ENCODE measurements at places on chromosomes 2 and 18.

DNA sequence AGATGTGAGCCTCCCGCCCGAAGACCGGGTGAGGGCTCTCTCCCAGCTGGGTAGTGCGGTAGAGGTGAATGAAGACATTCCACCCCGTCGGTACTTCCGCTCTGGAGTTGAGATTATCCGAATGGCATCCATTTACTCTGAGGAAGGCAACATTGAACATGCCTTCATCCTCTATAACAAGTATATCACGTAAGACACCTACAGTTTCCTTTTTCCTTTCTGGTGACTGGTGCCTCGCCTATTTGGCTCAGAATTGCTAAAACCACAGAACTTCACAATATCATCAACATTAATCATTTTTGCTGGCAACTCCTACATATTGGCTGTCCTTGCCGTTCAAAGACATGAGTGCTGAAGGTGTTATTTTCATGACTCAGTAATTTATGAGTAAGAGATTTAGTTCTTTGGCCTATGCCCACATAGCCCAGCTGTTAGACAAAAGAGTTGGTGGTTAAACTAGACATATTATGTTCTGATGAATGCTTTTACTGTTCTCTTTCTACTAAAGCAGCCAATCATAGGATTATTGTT is 2.2 kb downstream of the STAMBP start:
- peaks cover 30% of the 10 kb centered on the region for H3K4me1 ChIP-seq
- peak; percentile 93 for DNase-seq
- H3K36me3 ChIP-seq, result peaks cover 35% of the 10 kb centered on the region
- peak overlapping the region; percentile 20 for H3K4me3 ChIP-seq
- peak overlapping the region; percentile 94 for H3K27ac ChIP-seq

DNA sequence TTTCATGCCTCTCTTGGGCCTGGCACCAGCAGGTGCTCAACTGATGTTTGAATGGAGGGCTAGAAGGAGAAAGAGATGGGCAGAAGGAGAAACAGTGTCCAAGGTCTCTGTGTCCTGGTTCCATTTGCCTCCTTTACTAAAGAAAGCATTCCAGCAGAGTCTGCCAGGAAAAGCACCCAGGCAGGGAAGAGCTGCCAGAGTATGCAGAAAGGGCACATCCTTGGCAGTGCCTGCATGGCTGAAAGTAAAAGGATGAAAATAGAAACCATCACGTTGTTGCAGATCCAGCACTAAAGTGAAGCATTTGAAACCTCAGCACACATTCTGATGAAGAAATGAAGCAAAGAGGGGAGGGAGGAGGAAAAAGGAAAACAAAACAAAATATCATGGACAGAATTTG is 142.2 kb downstream of the ESCO1 start:
- no peak overlapping the region for H3K4me3 ChIP-seq
- no peak overlapping the region for H3K27ac ChIP-seq
- no peaks in the 10 kb centered on the region for H3K4me1 ChIP-seq
- DNase-seq, result no peak
- H3K27me3 ChIP-seq, result peaks cover 16% of the 10 kb centered on the region

DNA sequence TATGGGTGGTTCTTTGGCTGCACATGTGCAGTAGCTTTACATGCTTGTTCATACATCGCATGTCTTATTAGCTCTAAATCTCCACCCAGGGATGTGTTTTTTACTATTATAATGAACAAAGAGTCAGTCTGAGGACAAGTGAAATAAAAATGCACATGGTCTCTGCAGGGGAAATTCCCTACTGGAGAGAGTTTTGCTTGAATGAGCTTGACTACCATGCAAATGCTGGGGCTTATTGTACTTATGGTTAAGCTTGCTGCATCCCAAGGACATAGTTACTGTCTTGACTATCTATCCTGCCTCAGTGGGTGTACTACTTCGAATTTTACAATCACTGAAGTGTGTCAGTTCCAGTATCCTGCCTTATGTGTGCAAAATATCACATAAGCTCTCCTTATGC is 362.7 kb downstream of the TDRD15 start:
- no peaks in the 10 kb centered on the region for H3K36me3 ChIP-seq
- H3K27me3 ChIP-seq, result no peaks in the 10 kb centered on the region
- no peak for DNase-seq
- no peak overlapping the region for H3K4me3 ChIP-seq

- H3K4me1 ChIP-seq, result no peaks in the 10 kb centered on the region
- H3K27me3 ChIP-seq, result peaks cover 29% of the 10 kb centered on the region
- no peak overlapping the region for H3K4me3 ChIP-seq
- DNase-seq, result no peak
- H3K27ac ChIP-seq, result no peak overlapping the region
Observed at GRCh38 chr2:70777450-70777849, 9.4 kb upstream of the ADD2 start.

GRCh38 chr2:237498341-237498740 is 11.3 kb downstream of the MLPH start:
- DNase-seq, result no peak
- no peak overlapping the region for H3K4me3 ChIP-seq
- H3K27me3 ChIP-seq, result no peaks in the 10 kb centered on the region
- peak overlapping the region; percentile 97 for H3K27ac ChIP-seq
- peaks cover 63% of the 10 kb centered on the region for H3K36me3 ChIP-seq

GRCh38 chr2:234550056-234550455 is 53.2 kb upstream of the ARL4C start:
- no peak overlapping the region for H3K27ac ChIP-seq
- H3K4me1 ChIP-seq, result peaks cover 16% of the 10 kb centered on the region
- DNase-seq, result no peak
- no peak overlapping the region for H3K4me3 ChIP-seq

DNA sequence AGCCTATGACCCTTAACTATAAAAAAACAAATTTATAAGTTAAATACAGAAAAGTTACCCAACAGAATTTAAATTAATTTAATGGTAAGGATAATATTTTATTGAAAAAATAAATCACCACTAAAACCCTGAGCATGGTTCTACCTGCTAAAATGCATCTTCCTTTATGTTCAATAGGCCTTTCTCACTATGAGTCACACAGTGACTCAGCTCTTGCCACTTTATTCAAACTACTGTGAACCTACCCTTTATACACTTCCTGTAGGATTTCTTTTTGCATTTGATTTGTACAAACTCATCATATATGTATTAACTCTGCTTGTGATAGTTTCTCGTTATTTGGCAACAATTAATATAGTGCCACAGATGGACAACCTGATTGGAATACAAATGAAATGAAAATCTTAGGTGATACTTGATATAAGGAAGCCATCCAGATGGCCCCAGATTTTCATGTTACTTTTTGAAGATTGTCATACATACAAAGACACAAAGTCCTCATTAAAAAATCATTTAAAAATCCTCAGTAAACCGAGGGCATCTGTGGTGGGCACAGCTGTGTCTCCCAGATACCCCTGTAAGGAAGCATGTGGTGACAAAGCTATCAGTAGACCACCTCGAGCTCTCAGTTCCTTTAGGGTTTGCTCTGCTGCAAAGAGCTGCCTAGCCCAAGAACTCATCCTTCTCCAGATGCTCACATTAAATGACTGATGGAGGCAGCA is 55.2 kb upstream of the COBLL1 start:
- no peaks in the 10 kb centered on the region for H3K36me3 ChIP-seq
- peaks cover 10% of the 10 kb centered on the region for H3K4me1 ChIP-seq
- H3K27ac ChIP-seq, result peak overlapping the region; percentile 40
- H3K27me3 ChIP-seq, result no peaks in the 10 kb centered on the region
- peak; percentile 60 for DNase-seq
- no peak overlapping the region for H3K4me3 ChIP-seq

GRCh38 chr18:73733806-73734314 is 413.8 kb downstream of the FBXO15 start:
- no peaks in the 10 kb centered on the region for H3K27me3 ChIP-seq
- DNase-seq, result no peak
- no peaks in the 10 kb centered on the region for H3K4me1 ChIP-seq

DNA sequence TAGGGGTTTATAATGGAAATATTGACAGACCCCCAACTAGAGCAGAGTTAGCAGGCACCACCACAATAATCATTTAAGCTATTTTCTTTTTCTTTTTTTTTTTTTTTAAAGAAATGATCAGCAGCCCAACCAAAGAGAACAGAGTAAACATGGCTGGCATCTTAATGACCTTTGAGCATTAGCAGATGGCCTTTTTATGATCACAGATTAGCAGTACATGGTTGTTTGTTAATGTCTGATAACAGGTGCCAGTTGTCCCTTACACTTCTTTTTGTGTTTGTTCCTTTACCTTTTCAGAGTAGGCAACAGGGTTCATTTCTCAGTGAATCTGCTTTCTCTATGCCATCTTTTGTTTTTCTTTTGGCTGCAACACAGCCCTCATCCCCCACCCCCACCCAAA is 747.0 kb downstream of the BCL11A start:
- no peaks in the 10 kb centered on the region for H3K27me3 ChIP-seq
- no peaks in the 10 kb centered on the region for H3K4me1 ChIP-seq

GRCh38 chr2:76861708-76862107 is 660.5 kb downstream of the LRRTM4 start:
- H3K27me3 ChIP-seq, result no peaks in the 10 kb centered on the region
- no peak overlapping the region for H3K27ac ChIP-seq
- H3K36me3 ChIP-seq, result no peaks in the 10 kb centered on the region
- H3K4me1 ChIP-seq, result no peaks in the 10 kb centered on the region
- H3K4me3 ChIP-seq, result no peak overlapping the region

GRCh38 chr2:129465045-129465444 is 514.4 kb upstream of the RAB6C start:
- no peaks in the 10 kb centered on the region for H3K27me3 ChIP-seq
- H3K4me3 ChIP-seq, result no peak overlapping the region
- no peaks in the 10 kb centered on the region for H3K4me1 ChIP-seq
- no peak for DNase-seq

DNA sequence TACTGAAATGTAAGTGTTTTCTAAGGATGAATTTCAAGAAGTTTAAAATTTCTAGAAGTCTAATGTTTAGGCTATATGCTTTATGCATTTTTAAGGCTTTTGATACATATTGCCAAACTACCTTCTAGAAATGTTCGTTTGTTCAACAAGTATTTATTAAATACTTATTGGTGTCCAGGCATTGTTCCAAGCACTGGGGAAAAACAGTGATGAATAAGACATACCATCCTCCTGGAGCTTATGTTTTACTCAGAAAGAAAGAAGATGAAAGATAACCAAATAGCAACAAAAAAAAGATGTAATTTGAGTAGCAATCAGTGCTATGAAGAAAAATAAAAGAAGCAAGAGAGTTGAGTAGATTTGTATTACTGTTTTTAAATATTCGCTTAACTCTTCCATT is 692.9 kb downstream of the SLC4A3 start:
- DNase-seq, result no peak
- H3K4me1 ChIP-seq, result no peaks in the 10 kb centered on the region
- no peak overlapping the region for H3K4me3 ChIP-seq
- no peaks in the 10 kb centered on the region for H3K27me3 ChIP-seq

DNA sequence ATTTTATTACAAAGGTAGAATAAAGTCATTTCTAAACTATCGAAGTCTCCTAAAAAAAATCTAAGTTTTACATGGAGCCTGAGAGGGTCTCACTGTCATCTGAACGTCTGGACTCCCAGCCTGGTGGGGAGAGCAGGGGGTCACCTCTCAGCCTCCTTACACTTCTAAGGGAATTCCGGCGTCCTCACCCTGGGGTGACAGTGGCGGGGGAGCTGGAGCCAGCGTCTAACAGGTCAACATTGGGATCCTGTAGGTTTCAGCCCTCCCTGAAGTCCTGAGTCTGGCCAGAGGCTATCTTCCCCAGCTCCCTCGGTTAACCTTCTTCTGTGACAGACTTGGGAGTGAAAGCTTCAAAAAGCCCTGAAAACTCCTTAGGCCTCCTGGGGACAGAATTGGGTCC is 34.6 kb upstream of the GLI2 start:
- no peak for DNase-seq
- no peak overlapping the region for H3K27ac ChIP-seq
- H3K27me3 ChIP-seq, result no peaks in the 10 kb centered on the region

- DNase-seq, result no peak
- no peak overlapping the region for H3K4me3 ChIP-seq
Observed at GRCh38 chr18:8602040-8602439, 7.2 kb upstream of the RAB12 start.

- no peaks in the 10 kb centered on the region for H3K36me3 ChIP-seq
- H3K4me1 ChIP-seq, result no peaks in the 10 kb centered on the region
- H3K27ac ChIP-seq, result no peak overlapping the region
- H3K27me3 ChIP-seq, result no peaks in the 10 kb centered on the region
Observed at GRCh38 chr2:112891385-112891831, 19.6 kb upstream of the IL37 start.

DNA sequence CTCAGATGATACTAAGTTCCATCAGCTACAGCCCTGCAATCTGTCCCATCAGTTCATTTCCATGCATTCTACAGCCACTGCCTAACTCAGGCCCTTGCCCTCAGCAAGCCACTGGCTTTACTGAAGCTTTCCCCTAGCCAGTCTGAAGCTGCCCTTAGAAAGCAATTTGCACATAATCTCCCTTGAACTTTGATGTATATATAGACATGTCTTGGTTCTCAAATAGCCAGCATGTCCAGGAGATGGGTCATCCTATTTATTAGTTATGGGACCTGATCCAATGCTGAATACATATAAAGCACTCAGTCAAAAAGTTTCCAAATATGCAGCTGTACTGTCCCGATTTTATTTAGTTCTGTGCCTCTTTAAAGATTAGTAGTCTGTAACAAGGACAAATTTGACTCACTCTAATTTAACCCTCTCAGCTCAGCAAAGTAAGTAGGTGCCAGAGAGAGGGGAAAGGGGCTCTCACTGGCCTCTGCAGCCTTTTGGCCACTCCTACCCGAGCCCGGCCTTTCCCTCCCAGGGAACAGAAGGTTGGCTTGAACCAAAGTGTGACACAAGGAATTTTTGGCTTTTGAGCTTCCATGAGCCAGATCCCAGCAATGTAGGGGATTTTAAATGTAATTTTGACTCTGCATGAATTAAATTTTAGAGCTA is 70.7 kb downstream of the CCDC93 start:
- H3K27me3 ChIP-seq, result no peaks in the 10 kb centered on the region
- H3K27ac ChIP-seq, result peak overlapping the region; percentile 44
- peak; percentile 57 for DNase-seq
- H3K4me3 ChIP-seq, result no peak overlapping the region
- H3K4me1 ChIP-seq, result peaks cover 20% of the 10 kb centered on the region

DNA sequence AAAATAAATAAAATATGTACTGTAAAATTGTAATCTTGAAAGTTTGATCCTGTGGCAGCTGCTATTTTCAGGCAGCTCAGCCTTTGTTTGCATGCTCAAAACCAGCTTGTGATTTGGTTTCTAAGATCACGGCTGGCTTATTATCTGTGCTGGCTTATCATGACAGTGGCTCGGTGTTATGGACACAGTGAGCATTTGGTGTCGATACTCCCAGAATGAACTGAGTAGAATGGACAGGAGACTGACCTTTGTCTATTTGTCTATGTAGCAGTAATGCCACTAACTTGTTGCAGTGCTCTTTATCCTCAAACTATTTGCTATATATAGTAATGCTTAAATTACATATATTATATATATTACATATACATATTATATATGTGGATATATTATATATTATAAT is 58.8 kb downstream of the NEDD4L start:
- no peaks in the 10 kb centered on the region for H3K36me3 ChIP-seq
- H3K27me3 ChIP-seq, result peaks cover 15% of the 10 kb centered on the region

- H3K4me1 ChIP-seq, result peaks cover 5% of the 10 kb centered on the region
- no peaks in the 10 kb centered on the region for H3K27me3 ChIP-seq
- H3K36me3 ChIP-seq, result no peaks in the 10 kb centered on the region
- no peak overlapping the region for H3K4me3 ChIP-seq
- H3K27ac ChIP-seq, result no peak overlapping the region
Observed at GRCh38 chr2:48424866-48425265, 105.1 kb upstream of the STON1 start.
